ENCODE measurements at places on chromosomes 2 and 18. TPM values are rescaled to one million over a fixed set of nuclear protein-coding genes. Genes with fewer than 3 reads are reported as not detected.

TMEM163 gene
- not detected for total RNA-seq

AOX1 gene
- not detected for total RNA-seq

EVX2 gene
- total RNA-seq, result not detected

ERFE gene
- not detected for total RNA-seq

TNFRSF11A gene
- 3.1 TPM for total RNA-seq

GRCh38 chr2:11713815-11714214 lies 32.6 kb upstream of the LPIN1 start:
- DNase-seq, result no peak
- no peaks in the 10 kb centered on the region for H3K4me1 ChIP-seq
- peaks cover 11% of the 10 kb centered on the region for H3K27me3 ChIP-seq
- no peak overlapping the region for H3K27ac ChIP-seq
- H3K36me3 ChIP-seq, result no peaks in the 10 kb centered on the region

- H3K36me3 ChIP-seq, result no peaks in the 10 kb centered on the region
- no peak overlapping the region for H3K4me3 ChIP-seq
- no peak for DNase-seq
- peaks cover 4% of the 10 kb centered on the region for H3K4me1 ChIP-seq
- no peak overlapping the region for H3K27ac ChIP-seq
These were observed 81.6 kb downstream of the CIB4 start for GRCh38 chr2:26559556-26559955.

- H3K36me3 ChIP-seq, result no peaks in the 10 kb centered on the region
- DNase-seq, result no peak
- no peaks in the 10 kb centered on the region for H3K27me3 ChIP-seq
- no peaks in the 10 kb centered on the region for H3K4me1 ChIP-seq
These were observed 242.5 kb downstream of the RPIA start for GRCh38 chr2:88933980-88934379.

DNA sequence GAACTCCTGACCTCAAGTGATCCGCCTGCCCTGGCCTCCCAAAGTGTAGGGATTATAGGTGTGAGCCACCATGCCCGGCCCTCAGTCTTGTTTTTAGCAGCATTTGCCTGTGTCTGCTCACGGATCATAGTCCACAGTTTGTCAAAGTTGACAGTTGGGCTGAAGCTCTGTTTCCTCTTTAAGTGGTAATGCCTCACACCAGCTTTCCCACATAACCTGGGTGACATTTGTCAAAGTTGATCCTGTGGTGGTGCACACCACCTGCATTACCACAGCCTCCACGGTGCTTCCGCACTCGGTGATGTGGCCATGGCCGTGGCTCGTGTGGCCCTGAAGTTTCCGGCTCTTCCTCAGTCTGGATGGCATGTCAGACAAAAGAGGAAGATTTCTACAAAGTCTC lies 27.1 kb downstream of the RAB31 start:
- peaks cover 5% of the 10 kb centered on the region for H3K27me3 ChIP-seq
- no peak for DNase-seq
- no peak overlapping the region for H3K4me3 ChIP-seq
- no peaks in the 10 kb centered on the region for H3K4me1 ChIP-seq

DNA sequence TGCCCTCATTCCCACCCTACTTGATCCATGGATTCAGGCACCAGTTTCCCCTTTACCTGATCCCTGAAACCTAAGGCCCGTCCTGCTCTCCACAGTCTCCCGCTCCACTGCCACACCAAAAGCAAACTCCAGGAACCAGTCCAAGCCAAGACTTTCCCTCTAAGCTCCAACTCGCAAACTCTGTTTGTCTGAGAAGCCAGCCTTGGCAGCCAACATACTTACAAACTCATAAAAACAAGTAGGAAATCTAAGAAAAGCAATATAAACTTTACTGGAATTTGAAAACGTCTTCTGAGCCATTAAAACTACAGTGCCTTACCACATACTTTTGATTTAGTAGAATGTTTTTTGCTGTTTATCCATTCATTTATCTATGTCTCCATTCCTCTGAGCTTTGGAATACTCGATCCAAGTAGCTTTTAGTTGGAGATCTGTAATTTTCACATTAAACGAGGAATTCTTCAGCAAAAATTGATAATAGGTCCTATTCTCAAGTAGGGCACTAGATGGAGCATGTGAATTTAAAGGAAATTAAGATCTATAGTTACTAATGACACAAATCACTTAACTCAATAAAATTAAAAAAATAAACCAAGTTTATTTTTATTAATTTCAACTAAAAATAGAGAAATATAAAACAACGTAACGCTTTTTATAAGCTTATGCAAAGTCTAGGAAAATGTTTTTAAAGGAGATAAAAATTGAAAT lies 199.7 kb downstream of the MYO3B start:
- H3K27me3 ChIP-seq, result no peaks in the 10 kb centered on the region
- no peak for DNase-seq
- H3K4me1 ChIP-seq, result no peaks in the 10 kb centered on the region
- no peak overlapping the region for H3K27ac ChIP-seq

DNA sequence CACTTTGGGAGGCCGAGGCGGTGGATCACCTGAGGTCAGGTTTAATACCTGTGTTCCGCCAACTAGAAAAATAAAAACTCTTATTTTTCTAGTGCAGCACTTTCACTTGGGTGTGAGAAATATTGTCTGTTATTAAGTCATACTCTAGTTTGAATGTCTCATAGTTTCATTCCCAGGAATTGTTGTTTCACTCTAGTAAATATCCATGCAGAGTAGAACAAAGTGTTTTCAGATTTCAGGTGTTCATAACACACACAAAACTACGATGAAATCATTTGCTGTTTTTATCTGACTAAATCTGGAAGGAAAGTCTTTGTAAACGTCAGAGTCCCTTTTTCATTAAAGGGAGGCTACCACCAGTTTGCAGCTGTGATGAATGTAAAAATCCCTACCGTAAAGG lies 4.0 kb downstream of the FAM117B start:
- no peak overlapping the region for H3K27ac ChIP-seq
- no peaks in the 10 kb centered on the region for H3K36me3 ChIP-seq
- H3K4me3 ChIP-seq, result peak overlapping the region; percentile 3
- peaks cover 72% of the 10 kb centered on the region for H3K4me1 ChIP-seq
- DNase-seq, result no peak

DNA sequence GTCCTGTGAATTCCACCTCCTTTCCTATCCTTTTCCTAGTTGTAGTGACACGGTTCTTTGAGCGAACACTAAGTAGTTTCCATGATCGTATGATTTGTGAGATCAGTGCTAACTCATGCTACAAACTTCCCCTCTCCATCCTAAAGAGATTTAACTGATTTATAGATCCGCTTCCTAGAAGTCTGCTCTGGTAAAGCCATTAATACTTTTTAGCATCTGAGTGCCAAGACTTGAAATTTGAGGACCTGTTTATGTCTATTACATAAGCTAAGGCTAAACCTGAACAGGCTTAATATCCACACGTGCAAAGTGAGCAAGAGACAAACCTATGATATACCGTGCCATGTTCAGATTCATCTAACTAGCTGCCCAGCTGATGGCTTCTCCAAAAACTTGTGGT lies 14.9 kb downstream of the PROKR1 start:
- H3K4me1 ChIP-seq, result peaks cover 11% of the 10 kb centered on the region
- H3K27ac ChIP-seq, result no peak overlapping the region
- H3K27me3 ChIP-seq, result no peaks in the 10 kb centered on the region
- no peaks in the 10 kb centered on the region for H3K36me3 ChIP-seq
- no peak for DNase-seq

- peaks cover 30% of the 10 kb centered on the region for H3K36me3 ChIP-seq
- no peak overlapping the region for H3K4me3 ChIP-seq
- H3K4me1 ChIP-seq, result no peaks in the 10 kb centered on the region
- no peak for DNase-seq
- H3K27ac ChIP-seq, result no peak overlapping the region
These were observed 14.7 kb downstream of the THOC1 start for GRCh38 chr18:253121-253520.

DNA sequence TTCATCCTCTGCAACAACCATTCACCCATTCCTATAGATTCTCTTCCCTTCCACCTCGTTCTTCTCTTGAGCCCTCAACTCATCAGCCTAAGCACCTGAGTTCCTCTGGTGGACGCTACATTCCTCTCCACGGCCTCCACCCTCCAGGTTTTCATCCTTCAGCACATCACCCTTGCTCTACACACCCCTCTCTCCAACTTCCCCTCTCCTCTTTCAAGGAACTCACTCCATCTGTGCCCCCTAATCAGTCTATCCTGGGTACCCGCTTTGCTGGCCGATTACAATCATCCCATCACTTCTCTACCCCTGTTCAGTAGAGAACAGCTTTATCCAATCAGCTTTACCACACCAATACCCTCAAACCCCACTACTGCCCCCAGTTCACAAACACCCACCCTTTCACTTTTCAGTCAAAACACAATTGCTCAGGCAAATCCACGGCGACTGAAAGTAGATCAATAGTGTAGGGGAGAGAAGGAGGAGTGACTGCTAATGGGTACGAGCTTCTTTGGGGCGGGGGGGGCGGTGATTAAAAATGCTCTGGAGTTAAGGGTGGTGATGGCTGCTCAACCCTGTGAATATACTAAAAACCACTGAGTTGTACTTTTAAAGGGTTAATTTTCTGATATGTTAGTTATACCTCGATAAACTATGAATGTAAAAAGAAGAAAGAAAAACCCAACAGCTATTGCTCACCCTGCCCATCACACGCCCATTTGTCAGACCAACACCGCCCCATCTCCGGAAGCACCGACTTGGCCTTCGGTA lies 857 bp downstream of the DYM start:
- H3K36me3 ChIP-seq, result no peaks in the 10 kb centered on the region
- H3K27ac ChIP-seq, result peak overlapping the region; percentile 75

DNA sequence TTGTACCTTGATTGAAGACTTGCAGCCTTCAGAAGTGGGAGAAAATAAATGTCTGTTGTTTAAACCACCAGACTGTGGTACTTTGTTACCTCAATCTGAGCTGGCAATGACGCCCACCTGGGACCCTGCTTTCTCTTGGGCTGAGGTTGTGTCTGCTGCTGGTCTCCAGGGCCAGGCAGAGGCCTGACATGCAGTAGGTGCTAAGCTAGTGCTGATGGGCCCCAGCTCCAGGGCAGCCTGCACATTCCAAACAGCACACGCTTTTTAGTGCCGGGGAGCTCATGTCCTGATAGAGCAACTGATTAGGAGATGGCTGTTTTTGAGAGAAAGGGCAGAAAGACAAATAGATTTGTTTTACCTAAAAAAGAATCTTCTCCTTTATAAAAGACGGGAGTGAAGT lies 664.0 kb upstream of the HS6ST1 start:
- H3K27me3 ChIP-seq, result no peaks in the 10 kb centered on the region
- no peak overlapping the region for H3K27ac ChIP-seq
- no peaks in the 10 kb centered on the region for H3K4me1 ChIP-seq

DNA sequence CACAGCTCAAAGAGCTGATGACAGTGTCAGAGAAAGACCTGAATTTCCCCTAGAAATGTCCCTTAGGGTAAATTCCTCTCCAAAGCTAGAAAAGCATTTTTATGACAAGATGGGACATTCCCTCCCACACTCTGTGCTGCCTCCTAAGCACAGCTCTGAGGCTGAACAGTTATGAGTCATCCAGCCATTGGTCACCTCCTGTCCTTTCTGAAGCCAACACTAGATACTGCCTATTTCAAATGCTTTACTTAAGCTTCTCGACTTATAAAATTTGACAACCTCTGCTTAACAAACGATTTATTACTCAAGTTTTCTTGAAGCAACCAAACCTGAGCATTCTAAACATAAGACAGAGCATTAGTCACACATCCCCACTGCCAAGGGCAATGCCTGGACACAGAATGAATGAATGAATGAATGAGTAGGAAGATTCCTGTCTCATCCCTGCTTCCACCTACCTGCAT lies 35.4 kb downstream of the B4GALT6 start:
- no peak for DNase-seq
- no peak overlapping the region for H3K27ac ChIP-seq
- H3K36me3 ChIP-seq, result no peaks in the 10 kb centered on the region
- H3K4me1 ChIP-seq, result no peaks in the 10 kb centered on the region

- H3K27ac ChIP-seq, result no peak overlapping the region
- H3K4me3 ChIP-seq, result no peak overlapping the region
- DNase-seq, result no peak
- no peaks in the 10 kb centered on the region for H3K27me3 ChIP-seq
- H3K36me3 ChIP-seq, result no peaks in the 10 kb centered on the region
- peaks cover 4% of the 10 kb centered on the region for H3K4me1 ChIP-seq
These were observed 138.6 kb downstream of the B3GNT2 start for GRCh38 chr2:62334440-62335058.

DNA sequence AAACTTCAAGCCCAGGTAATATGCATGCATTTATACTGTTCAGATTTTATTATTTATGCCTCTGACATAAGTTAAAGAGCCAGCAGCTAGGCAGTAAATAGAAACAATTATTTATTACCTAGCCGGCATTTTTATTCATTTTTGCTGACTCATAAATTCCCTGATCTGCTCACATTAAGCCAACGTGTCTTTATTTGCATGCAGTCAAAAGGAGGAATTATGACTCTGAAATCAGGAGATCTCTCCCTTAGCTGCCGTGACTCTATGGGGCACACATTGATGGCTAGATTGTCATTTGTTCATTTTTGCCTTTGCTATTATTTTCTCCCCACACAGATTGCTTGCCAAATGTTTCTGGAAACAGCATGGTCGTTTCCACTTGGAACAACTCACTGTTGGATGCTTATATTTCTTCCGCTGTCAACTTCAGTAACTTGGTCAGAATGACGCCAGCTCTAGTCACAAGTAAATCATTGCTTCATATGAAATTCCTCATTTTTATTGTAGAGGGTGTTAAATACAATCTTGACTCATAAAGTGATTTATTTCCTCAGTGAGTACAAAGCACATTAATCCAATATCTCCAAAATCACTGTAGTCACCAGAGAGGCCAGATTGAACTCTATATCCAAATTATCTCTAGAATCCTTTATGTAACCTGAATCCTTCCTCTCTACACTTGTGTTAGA lies 15.9 kb upstream of the ZBTB14 start:
- H3K4me3 ChIP-seq, result no peak overlapping the region
- peaks cover 7% of the 10 kb centered on the region for H3K4me1 ChIP-seq
- DNase-seq, result no peak
- H3K27me3 ChIP-seq, result no peaks in the 10 kb centered on the region
- H3K27ac ChIP-seq, result no peak overlapping the region
- no peaks in the 10 kb centered on the region for H3K36me3 ChIP-seq

DNA sequence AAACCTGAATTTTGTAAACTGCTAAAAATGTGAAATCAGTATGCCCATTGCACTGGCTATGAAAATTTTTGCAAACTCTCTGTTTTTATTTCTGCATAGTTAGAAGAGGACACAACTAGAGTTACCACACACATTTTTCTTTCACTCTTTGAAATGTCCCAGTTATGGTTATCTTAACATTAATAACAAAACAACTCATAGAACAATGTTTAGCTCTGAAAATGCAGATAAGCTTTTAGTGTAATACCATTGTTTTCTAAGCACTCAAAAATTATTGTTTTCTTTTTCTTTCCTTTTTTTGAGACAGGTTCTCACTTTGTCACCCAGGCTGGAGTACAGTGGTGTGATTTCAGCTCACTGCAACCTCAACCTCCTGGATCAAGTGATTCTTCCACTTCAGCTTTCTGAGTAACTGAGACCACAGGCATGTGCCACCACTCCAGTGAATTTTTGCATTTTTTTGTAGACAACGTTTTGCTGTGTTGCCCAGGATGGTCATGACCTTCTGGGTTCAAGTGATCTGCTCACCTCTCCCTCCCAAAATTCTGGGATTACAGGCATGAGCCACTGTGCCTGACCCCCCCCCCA lies 1204.5 kb upstream of the ZEB2 start:
- no peaks in the 10 kb centered on the region for H3K36me3 ChIP-seq
- no peaks in the 10 kb centered on the region for H3K4me1 ChIP-seq
- H3K27ac ChIP-seq, result no peak overlapping the region
- no peaks in the 10 kb centered on the region for H3K27me3 ChIP-seq
- no peak overlapping the region for H3K4me3 ChIP-seq
- no peak for DNase-seq

GRCh38 chr2:190670182-190670946 lies 21.5 kb downstream of the NAB1 start:
- no peaks in the 10 kb centered on the region for H3K27me3 ChIP-seq
- peaks cover 20% of the 10 kb centered on the region for H3K4me1 ChIP-seq
- H3K27ac ChIP-seq, result no peak overlapping the region

Measured in CD8-positive, alpha-beta memory T cell (primary cell).